HS-27A (cell line): ENCODE measurements at places on chromosomes 3 and 15.

DNA sequence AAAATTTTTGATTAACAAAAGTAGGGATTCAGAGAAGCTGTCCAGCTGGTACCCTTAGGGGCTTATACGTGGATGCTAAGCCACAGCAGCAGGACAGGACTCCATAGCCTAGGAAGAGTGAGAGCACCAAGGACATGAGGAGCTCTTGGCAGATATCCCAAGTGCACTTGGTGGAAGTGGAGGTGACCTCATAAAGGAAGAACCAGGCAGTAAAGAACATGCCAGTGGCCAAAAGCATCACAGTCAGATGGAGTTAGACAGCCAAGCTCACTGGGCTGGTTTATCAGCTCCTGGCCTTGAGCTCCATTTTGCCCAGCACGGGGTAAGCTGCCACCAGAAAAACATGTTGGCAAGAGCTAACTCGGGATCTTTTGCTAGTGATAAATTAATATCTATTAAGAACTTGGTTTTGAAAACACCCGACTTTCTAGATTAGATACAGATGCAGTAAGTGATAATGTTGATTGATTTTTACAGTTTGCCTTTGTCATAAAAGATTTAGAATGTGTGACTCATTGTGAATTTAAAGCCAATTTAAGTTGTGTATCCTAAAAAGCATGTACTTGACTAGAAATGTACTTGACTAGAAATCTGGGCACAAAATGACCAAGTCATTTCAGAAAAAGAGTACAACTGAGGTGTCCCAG, 108.0 kb downstream of the CMSS1 start:
- no peak for DNase-seq

GRCh38 chr3:63244486-63244885, 33.6 kb upstream of the SYNPR start:
- DNase-seq = no peak

DNA sequence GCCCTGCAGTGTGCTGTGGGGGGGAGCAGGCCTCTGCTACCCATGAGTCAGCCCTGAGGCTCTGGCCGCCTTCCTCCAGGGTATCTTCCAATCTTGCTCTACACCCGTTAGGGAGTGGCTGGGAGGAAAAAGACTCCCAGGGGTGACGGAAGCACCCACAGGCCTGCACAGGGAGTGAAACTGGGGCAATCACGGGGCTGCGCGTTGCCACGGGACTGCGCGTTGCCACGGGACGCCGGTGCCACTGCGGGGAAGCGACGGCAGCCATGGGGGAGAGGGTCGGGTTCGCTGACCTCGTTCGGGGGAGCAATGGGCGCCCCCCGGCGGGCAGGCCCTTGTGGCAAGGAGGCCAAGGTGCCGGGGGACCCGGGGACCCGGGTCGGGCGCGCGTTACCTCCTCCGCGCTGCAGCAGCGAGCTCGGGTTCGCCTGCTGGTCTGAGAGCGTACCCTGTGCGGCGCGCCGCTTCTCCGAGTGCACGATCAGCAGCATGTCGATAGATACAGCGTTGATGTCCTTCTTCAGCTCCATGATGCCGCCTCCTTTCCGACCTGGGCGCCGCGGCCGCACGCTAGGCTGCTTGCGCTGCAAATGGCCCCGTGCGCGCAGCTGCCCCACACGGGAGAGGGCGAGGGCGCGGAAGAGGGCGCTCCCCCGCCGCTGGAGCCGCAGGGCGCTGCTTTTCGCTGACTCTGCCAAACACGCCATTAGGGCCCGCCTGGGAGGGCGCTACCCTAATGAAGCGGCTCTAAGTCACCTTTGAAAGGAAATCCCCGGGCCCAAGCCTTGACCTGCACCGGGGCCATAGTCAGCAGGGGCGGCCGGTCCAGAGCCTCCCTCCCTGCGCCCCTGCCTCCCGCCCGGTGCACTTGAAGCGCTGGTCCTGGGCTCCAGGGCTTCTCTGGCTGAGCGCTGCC, at the start of gene KY:
Gene KY (minus strand): TSS at position 592 of the 916 bp plus-strand sequence. CDS start 62 bp downstream, at position 530.
- DNase-seq = no peak

GRCh38 chr15:87686841-87687522, 569.6 kb downstream of the NTRK3 start:
- no peak for DNase-seq

DNA sequence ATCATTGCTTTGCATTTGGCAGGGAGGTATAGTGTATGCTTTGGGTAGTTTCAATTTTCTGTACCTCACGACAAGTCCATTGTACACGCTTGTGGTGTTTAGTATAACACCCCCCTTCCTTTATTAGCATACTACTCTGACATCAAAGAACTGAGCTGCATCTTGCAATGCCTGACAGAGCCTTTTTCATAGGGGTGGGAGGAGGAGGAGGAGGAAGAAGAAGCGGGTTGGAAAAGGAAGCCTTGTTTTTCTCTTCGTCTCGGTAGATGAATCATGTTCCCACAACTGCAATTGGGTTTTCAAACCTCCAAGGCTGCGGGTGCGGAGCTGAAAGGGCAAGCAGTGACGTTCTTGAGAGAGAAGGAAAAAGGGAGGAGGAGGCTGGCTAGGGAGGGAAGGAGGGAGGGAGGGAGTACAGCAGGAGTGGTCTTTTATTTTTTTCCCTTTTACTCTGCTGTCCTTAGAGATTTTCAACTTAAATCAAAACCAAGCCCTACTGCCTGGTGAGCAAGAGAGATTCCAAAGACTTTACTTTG, 175.7 kb downstream of the KLHL25 start:
- DNase-seq = peak; percentile 85

DNA sequence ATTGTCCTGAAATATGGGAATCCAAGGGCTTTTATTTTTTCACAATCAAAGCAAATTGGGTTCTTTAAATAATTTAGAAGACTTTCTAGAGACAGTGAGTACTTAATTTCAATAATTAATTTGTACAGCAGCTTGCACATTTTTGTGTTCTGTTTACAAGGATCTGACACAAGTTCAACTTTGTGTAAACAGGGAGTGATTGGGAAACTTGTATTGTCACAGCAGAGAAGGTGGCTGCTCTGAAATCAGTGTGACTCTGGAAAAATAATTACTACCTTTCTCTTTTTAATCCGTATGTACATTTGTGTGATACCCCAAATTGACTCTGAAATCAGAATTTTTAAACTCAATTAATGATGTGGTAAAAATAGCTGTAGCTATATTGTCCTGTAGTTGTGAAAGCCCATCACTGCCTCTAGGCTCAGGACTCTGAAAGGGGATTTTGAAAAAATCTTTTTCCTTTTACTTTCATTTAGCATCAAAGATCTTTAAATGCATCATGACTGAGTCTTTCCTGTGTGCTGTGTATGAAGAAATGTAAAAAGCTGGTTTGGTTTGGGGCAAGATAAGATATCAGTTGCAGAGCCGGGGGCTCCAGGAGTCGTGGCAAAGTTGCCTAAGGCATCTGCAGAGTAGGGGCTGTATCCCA, 45.1 kb downstream of the MFSD1 start:
- no peak for DNase-seq

DNA sequence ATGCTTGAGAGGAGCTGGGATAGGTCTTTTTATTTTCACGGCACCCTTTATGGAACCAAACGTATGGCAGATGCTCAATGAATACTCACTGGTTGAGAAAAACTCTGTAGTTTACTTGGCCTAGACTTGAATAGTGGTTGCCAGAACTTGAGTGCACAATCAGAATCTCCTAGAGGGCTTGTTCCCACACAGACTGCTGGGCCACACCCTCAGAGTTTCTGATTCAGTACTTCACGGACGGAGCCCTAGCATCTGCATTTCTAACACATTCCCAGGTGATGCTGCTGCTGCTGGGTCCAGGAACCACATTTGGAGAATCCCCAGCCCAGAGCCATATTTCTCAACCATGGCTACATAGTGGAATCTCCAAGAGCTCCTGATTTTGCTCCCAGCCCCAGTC, 24.6 kb downstream of the CA12 start:
- no peak for DNase-seq
